Activated T-cell treated with anti-CD3 and anti-CD28 coated beads, Interleukin-2, amount 50 U/mL, for 4 hours (primary cell): ENCODE measurements at places on chromosomes 11 and 22. TPM values are rescaled to one million over a fixed set of nuclear protein-coding genes. Genes with fewer than 3 reads are reported as not detected.
A peak's percentile ranks its signal among the peaks of the same experiment; 100 is the strongest.

The OR56A1 gene
- not detected for total RNA-seq

DNA sequence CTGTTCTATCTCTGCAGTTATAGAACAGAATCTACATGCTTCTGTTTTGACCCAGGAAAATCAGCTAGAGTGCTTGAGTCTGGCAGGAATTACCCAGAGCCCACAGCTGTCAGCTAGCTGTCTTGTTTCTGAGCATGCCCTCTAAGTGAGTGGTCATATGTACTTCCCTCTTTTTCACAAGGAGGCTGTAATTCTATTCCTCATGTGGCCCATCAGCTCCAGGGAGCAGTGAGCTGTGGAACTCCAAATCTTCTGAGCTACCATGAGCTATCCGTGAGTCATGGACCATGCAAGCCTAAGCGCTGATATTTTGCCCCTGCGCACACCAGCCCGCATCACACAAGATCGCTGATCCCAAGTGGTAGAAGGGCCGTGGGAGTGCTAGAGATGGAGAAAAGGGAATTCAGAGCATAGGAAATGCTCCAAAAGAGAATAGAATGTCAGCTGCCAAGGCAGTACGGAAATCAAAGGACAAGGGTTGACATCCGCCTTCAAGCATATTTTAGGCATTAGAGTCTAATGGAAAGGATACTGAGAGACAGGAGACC is 5.4 kb downstream of the FJX1 start:
- no peak for DNase-seq

GRCh38 chr22:30253205-30253852 is 6.8 kb upstream of the LIF start:
- DNase-seq = no peak

DNA sequence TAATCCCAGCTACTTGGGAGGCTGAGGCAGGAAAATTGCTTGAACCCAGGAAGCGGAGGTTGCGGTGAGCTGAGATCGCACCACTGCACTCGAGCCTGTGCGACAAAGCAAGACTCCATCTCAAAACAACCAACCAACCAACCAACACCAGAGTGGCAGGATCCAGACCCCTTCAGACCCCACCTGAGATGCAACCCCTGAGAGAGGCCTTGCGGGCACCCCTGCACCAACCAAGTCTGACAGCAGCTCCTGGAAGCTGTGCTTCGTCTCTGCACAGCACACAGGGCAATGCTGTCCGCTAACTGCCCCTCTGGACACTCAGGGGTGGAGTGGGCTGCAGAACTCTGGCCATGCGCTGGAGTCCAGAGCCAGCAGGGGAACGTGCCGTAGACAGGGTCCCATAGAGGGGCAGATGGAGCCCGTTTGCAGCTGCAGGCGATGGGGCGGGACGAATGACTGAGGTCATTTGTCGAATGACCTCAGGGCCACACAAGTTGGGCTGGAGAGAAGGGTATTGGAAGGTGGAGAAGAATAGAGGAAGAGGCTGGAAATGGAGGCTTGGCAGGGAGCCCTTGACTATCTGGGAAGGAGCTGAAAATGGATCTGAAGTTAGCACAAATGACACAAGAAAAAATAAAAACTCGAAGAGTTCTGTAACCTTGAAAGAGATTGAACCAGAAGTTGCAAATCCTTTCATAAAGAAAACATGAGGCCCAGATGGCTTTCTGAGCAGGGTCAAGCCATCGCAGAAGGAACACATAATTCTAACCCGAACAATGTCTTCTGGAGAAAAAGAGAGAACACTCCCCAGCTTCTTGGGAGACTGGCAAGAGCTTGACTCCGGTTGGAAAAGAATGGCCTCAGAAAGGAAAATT is 199.7 kb downstream of the CTTN start:
- DNase-seq = no peak

GRCh38 chr22:47366026-47366767 is 603.7 kb downstream of the TBC1D22A start:
- DNase-seq = no peak

GRCh38 chr22:47043835-47044721 is 281.6 kb downstream of the TBC1D22A start:
- no peak for DNase-seq

DNA sequence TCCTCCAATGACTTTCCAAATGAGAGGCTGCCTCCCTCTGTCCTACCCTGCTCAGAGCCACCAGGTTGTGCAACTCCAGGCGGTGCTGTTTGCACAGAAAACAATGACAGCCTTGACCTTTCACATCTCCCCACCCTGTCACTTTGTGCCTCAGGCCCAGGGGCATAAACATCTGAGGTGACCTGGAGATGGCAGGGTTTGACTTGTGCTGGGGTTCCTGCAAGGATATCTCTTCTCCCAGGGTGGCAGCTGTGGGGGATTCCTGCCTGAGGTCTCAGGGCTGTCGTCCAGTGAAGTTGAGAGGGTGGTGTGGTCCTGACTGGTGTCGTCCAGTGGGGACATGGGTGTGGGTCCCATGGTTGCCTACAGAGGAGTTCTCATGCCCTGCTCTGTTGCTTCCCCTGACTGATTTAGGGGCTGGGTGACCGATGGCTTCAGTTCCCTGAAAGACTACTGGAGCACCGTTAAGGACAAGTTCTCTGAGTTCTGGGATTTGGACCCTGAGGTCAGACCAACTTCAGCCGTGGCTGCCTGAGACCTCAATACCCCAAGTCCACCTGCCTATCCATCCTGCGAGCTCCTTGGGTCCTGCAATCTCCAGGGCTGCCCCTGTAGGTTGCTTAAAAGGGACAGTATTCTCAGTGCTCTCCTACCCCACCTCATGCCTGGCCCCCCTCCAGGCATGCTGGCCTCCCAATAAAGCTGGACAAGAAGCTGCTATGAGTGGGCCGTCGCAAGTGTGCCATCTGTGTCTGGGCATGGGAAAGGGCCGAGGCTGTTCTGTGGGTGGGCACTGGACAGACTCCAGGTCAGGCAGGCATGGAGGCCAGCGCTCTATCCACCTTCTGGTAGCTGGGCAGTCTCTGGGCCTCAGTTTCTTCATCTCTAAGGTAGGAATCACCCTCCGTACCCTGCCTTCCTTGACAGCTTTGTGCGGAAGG is 2.9 kb downstream of the APOC3 start:
- no peak for DNase-seq

DNA sequence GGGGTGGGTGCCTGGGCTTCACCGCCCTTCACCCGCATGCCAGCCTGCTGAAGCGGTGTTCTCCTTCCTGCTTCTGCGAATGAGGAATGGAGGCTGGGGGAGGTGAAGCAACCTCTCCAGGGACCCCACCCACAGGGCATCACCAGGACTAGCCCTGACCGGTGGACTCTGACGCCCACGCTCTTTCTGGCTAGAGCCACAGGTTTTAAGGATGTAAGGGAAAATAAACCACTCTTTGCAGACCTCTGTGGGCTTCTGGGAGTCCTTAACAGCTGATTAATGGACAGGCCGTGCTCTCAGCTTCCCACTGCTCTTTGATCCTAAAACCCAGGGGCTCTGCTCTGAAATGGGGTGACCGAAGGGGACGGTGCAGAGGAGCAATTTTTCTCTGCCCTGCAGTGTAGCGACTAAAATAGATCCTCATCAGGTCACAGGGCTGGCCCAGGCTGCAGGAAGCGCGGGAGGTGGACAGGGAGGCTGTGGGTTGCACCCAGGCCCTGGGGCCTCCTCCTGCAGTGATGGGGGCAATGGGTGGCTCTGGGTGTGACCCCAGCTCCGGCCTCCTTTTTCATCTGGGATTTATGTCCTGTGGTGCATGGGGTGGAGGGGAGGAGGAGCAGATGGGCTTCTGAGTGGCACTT is 127.4 kb downstream of the CACNA1I start:
- no peak for DNase-seq

The PLEKHB1 gene
- total RNA-seq = 3.7 TPM

The C22orf15 gene
- 0.30 TPM for total RNA-seq

The CSRP3 gene
- not detected for total RNA-seq

The ABCC8 gene
- total RNA-seq = not detected

- no peak for DNase-seq
These were observed 5.5 kb upstream of the CYTH4 start for GRCh38 chr22:37276776-37277175.

GRCh38 chr22:19518635-19519034 is 5.6 kb downstream of the CLDN5 start:
- DNase-seq = no peak

DNA sequence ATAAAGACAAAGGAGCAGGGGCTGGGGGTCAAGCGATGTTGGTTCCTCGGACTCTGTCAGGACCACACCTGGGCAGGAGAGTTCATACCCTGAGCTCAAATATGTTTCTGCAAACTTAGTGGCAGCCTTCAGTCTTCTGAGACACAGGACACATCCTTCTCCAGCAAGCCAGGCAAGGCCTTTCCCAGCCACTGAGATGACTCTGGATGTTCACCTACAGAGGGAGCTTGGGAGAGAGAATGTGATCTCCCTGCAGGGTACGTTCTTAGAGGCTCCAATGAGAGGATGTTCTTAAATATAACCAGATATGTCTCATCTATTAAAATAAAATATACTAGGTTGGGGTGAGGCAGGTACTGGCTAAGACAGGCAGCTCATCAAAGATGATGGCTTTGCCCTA is 461.5 kb downstream of the OPCML start:
- DNase-seq = no peak

- DNase-seq = no peak
These were observed 24.6 kb downstream of the ELF5 start for GRCh38 chr11:34488855-34489557.

The KRTAP5-9 gene
- total RNA-seq = not detected

DNA sequence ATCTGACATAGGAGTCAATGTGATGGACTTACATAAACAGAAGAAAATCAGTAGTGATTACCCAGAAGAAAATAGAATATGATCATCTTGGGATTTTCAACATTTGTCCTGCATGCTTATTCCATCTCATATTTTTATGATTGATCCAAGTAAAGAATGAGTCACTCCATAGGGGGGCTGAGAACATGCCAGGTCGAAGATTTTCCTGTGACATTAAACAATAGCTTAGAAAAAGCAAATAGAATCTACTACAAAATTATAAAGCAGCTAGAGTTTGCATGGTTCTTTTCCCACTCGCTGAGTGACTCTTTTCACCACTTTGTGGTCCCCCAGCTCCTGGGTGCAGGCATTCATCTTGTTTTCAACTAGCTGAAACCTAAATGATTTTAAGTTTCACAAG is 56.3 kb downstream of the DDI1 start:
- DNase-seq = no peak

DNA sequence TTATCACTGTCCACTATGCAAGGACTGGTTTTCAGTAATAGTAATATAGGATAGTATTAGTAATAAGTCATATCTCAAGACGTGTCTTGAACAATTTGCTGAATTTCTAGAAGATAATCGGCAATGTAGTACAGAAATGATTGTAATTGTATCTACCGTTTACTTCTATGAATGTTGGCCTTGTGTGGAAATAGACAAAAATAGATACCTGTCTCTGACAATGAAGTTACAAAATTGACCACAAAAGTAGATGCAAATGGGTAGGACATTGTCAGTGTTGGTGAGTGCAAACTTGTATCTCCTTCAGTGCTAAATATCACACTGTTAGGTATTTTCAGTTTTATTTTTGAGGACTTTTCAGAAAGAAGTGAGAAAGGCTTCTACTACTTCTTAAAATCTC is 43.1 kb downstream of the SVIP start:
- no peak for DNase-seq

The PANX3 gene
- total RNA-seq = not detected

- no peak for DNase-seq
These were observed 561.1 kb downstream of the TBC1D22A start for GRCh38 chr22:47323518-47323917.

GRCh38 chr11:6350043-6350442 is 29.7 kb upstream of the CAVIN3 start:
- no peak for DNase-seq

DNA sequence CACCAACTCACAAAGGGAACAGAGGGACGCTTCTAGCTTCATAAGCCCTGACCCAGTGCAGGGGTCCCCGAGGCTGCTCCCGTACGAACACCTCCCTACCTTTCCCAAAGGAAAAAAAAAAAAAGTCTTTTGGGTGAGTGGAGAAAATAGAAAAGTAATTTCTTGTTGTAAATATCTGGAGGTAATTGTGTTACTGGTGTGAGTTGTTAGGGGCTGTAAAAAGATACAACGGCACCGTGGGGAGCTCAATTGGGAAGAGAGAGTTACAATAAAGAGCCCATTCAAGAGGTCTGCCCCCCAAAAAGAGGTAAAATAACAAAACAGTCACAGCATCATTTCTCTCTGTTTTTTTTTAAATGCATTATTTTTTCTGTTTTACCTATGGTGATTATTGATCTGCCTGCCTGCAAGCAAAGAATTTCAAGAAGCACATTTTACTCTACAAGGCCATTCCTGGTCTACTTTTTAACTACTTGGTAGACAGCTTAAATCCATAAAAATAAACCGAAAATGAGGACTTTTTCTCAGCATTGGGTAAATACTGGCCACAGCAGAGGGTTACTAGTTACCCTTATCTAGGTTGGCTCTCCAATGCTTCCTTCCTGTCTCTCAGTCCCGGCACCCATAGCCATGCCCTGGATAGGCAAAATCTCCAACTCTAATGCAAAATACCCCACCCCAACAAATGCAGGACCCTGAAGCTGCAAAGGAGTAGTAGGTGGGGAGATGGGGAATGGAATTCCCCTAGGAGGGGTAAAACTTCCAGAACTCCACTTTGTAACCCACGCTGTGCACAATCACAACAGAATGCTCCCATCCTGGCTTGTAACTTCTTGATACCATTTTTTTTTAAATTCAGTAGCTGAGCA is 3.1 kb downstream of the PAX6 start:
- DNase-seq = no peak

- DNase-seq = no peak
These were observed 122.4 kb downstream of the MN1 start for GRCh38 chr22:27679176-27679575.

The TRIM66 gene
- total RNA-seq = 4.0 TPM

The ME3 gene
- 8.3 TPM for total RNA-seq

DNA sequence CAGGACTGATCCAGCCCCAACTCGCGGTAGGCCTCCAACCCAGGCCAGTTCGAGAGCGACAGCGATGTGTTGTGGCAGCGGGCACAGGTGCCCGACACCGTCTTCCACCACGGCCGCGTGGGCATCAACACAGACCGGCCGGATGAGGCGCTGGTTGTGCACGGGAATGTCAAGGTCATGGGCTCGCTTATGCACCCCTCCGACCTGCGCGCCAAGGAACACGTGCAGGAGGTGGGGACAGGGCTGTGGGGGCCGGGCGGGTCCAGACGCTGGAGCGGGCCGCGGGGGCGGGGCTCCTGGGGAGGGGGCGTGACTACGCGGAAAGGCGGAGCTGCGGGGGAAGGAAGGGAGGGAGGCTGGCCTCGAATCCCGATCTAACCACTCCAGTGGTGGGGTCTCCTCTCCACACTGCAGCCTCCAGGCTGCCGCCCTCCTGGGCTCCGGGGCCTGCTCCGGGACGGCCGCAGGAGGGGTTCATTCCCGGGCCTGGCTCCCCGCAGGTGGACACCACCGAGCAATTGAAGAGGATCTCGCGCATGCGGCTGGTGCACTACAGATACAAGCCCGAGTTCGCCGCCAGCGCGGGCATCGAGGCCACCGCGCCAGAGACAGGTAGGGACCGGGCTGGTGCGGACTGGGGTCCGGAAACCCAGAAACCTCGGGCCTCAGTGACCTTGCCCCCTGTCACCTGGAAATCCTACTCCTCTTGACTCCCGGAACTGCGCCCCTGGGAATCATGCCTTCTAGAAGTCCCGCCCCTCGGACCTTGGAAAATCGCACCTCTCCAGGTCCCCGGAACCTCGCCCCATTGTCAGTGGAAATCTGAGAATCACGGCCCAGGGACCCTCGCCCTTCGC is 14.9 kb downstream of the TMEM258 start:
- peak; percentile 62 for DNase-seq
